ENCODE measurements at places on chromosomes 12 and 14.

GRCh38 chr12:66320996-66321395, 18.7 kb downstream of the HELB start:
- no peak for DNase-seq

DNA sequence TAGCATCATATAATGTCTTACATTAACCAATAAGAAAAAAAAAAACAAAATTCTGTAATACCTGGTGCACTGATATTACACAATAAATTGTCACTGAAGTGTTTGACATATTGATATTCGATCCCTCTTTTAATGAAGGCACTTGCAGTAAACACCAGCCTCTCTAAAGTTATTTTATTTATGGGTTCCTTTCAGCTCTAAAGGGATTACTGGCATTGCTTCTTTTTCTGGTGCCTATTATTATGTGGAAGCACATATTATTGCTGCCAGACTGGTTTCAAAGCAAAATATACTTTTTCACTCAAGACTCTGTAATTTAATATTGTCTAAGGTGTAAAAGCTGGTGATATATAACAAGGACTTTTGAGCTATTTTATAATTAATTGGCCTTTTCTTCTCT, 1090.5 kb downstream of the TRHDE start:
- no peak for DNase-seq

- DNase-seq, result no peak
These were observed 881 bp downstream of the PYGL start for GRCh38 chr14:50943261-50943942.

GRCh38 chr12:100718187-100718586, 76.4 kb upstream of the ANO4 start:
- peak; percentile 39 for DNase-seq

GRCh38 chr12:58161773-58162172, 220.4 kb downstream of the ATP23 start:
- no peak for DNase-seq

Measured in T1000 (cell line).